ENCODE measurements at places on chromosomes 13 and 19.

GRCh38 chr19:53504885-53505284, 33.1 kb upstream of the ZNF331 start:
- DNase-seq = no peak

DNA sequence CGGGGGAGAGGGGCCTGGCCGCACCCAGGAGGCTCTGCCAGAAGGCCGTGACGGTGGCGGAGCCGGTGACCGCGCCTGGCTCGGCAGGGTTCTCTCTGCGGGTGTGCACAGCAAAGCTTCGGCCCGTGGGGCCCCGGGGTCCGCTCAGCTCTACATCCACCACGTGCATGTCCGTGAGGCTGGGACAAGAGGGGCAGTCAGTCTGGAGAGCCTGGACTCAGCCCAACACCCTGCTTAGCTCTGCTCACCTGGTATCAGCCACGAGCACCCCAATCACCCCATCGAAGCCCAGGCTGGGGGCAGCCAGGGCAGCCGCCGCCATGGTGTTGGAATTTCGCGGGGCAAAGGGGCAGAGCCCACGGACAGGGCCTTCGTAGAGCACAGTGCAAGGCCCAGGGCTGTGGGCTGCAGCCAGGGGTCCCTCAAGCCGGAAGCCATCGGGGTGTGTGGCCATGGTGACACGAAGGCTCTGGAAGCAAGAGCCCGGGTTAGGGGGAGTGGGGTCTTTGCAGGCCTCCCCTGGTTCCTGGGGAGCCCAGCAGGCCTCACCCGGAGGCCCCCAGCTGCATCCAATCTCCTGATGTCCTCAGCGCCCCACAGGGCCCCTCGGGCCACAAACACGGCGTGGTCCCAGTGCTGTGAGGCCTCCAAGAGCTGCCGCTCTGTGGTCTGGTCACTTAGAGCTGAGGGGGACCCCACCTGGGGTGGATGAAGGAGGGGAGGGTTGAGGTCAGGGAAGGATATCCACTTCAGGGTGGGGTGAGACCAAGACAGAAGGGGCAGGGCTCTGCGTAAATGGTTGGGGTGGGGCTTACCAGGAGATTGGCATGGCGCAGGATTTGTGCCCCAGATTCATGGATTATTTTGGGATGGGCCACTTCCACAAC, 1.4 kb downstream of the ASPDH start:
- no peak for DNase-seq

DNA sequence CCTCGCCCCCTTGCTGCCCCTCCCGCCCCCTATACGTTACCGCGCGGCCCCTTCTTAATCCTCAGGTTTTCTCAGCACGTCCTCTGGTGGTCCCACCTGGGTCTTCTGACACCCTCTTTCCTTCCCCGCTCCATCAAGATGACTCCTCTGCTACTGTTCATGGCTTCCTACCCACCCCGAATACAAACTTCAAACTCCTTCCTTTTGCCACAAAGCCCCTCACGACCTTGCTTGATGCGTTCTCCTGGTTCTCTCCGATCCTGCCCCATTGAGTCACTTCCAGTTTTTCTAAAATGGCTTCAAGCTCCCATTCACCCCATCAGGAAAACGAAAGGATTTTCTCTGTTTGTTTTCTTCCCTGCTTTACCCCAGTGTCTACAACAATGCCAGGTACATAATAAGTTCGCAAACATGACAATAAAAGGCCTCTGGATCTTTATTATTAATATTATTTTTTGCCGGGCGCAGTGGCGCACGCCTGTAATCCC, 734 bp upstream of the SERTAD3 start:
- DNase-seq = no peak

GRCh38 chr19:8458380-8458779, 13.6 kb downstream of the HNRNPM start:
- DNase-seq = no peak

GRCh38 chr19:17385878-17386611, 8.0 kb downstream of the CCDC194 start:
- DNase-seq = no peak

DNA sequence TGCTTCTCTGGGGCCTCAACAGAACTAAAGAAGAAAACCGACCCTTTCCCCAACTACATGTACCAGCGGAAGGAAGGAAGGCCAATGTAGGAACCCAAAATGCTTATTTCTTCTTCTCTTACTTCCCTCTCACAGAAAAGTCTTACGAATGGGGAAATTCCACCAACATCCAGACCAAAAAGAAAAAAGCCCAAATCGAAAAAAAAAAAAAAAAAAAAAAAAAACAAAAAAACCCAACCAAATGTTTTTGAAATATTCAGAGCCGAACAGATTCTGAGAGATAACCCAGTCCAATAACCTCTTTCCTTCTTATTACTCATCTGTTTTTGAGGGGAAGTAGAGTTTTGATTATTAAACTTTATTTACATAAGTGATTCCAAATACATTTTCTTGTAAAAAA, 3.9 kb downstream of the PPM1N start:
- no peak for DNase-seq

- DNase-seq = no peak
Measured at GRCh38 chr13:59447846-59448620, 715.7 kb downstream of the DIAPH3 start.

DNA sequence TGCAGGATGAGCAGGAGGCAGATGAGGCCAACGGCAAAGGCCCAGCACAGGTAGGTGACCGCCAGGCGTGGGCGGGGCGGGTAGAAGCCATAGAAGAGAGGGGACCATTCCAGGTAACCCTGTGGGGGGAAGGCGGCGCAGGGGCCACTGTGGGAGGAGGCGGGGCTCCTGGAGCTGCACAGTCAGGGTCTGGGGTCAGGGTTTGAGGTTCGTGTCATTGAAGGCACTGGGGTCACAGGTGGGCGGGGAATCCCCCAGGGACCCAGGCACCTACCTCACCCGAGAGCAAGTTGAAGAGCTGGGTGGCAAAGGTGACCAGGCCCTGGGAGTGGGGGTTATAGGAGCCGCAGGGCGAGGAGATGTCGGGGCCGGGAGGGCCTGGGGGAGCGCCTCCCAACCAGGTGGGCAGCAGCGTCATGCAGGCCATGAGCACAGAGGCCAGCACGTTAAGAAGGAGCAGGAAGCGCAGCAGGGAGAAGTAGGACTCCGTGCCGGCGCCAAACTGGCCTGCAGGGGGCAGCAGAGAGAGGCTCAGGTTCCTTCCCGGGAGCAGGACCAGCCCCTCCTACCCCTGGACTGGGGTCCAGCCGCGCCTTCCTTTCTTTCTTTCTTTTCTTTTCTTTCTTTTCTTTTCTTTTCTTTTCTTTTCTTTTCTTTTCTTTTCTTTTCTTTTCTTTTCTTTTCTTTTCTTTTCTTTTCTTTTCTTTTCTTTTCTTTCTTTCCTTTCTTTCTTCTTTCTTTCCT, 4.6 kb downstream of the TMC4 start:
- peak; percentile 81 for DNase-seq

GRCh38 chr13:37106642-37107041, 1.2 kb upstream of the CSNK1A1L start:
- no peak for DNase-seq

GRCh38 chr13:84481958-84482357, 599.7 kb upstream of the SLITRK1 start:
- DNase-seq = no peak

DNA sequence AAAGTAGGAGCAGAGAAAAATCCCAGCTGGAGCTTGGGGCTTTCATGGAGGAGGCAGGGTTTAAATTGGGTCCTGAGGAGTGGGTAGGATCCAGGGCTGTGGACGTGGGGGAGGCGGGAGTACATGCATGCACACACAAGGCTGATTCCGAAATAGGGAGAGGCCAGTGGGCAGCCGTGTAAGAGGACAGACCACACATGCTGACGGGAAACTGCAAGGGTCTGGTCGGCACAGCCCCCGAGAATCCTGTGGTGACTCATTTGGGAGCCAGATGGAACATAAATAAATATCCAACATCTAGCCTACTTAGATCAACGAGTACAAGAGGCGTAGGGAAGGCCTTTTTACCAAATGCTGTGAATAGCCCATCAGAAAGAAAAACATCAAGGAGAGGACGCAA, 216.3 kb upstream of the ZNF507 start:
- DNase-seq = no peak

DNA sequence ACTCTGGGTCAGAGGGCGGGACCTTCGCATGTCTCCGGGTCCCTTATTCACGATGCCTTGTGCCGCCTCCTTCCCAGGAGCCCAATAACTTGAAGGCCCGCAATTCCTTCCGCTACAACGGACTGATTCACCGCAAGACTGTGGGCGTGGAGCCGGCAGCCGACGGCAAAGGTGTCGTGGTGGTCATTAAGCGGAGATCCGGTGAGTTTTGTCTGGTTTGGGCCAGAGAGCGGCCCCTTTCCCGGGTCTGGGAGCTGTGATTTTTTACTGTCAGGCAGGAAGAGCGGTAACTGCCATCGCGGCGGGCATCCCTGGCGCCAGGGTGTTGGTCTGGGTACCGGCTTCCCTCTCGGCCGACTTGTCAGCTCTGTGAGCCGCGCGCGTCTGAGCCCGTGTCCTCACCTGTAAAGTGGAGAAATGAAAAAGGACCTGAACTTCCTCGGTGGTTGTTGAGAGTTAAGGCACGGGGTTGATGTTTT, 800 bp downstream of the RPL28 start:
- DNase-seq = no peak

- DNase-seq = no peak
Measured at GRCh38 chr13:70593716-70594115, 485.5 kb upstream of the KLHL1 start.

DNA sequence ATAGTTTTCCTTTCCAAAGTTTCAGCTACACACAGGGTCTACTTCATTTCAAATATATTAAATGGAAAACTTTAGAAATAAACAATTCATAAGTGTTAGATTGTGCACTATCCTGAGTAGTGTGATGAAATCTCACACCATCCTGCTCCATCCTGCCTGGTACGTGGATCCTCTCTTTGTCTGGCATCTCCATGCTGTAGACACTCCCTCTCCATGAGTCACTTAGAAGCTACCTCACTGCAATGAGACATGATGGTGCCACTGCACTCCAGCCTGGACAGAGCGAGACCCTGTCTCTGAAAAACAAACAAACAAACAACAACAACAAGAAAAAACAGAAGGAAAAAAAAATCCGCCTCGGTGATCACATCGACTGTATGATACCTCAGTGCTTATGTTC, 191.8 kb downstream of the PCCA start:
- DNase-seq = no peak

- no peak for DNase-seq
Measured at GRCh38 chr13:59414006-59414405, 749.7 kb downstream of the DIAPH3 start.

- no peak for DNase-seq
Measured at GRCh38 chr19:1073063-1073955, 6.3 kb downstream of the ARHGAP45 start.

DNA sequence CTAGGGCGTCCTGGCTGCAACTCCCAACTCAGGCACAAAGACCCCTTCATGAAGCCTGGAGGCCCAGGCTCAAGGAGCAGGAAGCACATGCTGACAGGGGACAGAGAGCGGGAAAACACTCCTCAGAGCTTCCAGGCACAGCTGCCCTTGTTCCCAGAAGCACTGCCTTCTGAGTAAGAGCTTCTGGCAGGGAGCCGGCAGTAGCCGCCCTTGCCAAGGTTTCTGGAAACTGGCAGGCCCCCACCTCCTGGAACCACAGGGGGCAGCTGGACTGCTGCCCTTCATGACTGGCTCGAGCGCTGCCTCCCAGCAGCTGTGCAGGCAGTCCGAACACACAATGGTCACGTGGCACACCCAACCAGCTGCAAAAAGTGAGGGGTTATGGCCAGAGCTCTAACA, 33.6 kb upstream of the EPHX3 start:
- peak; percentile 95 for DNase-seq

GRCh38 chr19:49106648-49107135, 7.5 kb upstream of the LIN7B start:
- DNase-seq = no peak

- DNase-seq = no peak
Measured at GRCh38 chr13:114078461-114079451, 53.7 kb downstream of the RASA3 start.

All from caudate nucleus (tissue), 63 donors.